ENCODE measurements at places on chromosomes 2 and 18.

- DNase-seq, result peak; percentile 4
Observed at GRCh38 chr2:27705851-27706622, 42.3 kb downstream of the SLC4A1AP start.

DNA sequence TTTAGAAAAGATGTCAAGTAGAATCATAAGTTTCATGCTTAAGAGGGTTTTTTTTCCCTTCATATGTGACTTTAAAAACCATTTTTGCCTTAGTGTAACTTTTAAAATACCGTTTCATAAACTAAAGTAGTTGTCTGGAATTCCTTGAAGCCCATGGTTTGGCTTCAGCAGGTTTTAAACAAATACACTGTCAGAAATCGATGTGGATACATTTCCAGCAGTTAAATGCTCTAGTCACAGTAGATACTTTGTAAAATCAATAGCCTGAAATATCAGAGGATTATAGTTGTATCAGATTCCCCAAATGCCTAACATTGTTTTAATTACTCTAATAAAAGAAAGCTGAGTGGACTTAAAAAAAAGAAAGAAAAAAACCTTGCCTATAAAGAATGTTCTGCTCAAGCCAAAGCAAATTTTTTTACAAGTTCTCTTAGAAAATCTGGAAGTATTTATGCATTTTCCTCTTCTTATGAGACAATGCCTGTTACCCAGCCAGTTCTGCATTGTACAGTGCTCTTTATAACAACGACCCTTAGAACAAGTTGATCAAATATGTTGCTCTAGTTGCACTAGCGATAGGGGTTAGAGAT lies 260.5 kb downstream of the LTBP1 start:
- DNase-seq, result no peak

GRCh38 chr2:86204458-86204857 lies 5.2 kb downstream of the MRPL35 start:
- DNase-seq, result no peak

DNA sequence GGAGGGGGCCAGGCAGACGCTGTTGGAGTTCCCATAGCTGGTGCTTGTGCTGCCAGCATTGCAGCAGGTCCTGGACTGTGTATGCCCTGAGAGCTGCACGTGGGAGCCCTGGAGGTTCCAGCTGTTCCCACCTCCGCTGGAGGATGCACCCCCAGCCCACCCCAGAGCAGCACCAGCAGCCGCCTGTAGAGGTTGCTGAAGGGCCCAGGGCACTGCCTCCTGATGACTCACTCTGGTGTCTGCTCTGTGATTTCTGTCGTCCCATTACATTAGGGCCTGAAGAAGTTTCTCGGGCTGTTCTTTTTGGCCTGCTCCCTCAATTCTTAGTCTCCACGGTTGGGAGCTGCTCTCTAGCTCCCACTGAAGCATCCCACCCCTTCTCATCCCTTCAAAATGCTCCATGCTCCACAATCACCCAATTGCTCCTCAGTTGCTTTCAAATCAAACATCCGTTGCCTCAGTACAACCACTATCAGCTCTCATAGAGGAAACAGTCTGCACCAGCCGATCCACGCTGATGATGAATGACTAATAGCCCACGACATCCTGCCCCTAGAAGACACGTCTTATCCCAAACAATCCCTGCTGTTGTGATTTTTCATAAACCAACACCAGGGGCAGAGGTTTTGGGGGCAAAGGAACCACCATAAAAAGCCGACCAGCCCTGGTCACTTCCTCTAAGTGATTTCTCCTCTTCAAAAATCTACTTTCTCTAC lies 65.2 kb upstream of the RNF152 start:
- DNase-seq, result no peak

DNA sequence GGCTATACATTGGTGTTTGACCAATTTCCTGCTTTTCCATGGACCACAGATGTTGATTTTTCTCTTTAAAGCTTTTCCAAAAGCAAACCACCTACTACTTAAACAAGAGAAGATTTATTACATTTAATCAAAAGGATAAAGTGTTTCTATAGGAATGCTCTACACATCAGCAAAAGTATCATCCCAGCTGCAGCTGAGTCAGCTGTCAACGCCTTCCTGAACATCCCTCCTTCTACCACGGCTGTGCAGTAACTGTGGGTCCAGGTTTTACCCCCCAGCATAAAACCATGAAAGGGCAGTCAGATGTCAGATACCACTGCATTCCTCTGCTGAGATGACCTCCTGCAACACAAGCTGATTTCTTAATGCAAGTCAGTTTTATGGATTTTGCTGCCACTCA lies 524.5 kb upstream of the MEX3C start:
- DNase-seq, result no peak

GRCh38 chr2:96134421-96134820 lies 3.9 kb downstream of the ASTL start:
- DNase-seq, result no peak

GRCh38 chr18:47970664-47971531 lies 40.4 kb upstream of the SMAD2 start:
- peak; percentile 73 for DNase-seq
